ENCODE measurements at places on chromosomes 11 and 22.

- DNase-seq = peak; percentile 60
Observed at GRCh38 chr11:65180877-65181568, 705 bp upstream of the CAPN1 start.

- no peak for DNase-seq
Observed at GRCh38 chr11:72683782-72684200, 9.6 kb upstream of the PDE2A start.

GRCh38 chr22:32836280-32837123 lies 35.0 kb downstream of the TIMP3 start:
- no peak for DNase-seq

DNA sequence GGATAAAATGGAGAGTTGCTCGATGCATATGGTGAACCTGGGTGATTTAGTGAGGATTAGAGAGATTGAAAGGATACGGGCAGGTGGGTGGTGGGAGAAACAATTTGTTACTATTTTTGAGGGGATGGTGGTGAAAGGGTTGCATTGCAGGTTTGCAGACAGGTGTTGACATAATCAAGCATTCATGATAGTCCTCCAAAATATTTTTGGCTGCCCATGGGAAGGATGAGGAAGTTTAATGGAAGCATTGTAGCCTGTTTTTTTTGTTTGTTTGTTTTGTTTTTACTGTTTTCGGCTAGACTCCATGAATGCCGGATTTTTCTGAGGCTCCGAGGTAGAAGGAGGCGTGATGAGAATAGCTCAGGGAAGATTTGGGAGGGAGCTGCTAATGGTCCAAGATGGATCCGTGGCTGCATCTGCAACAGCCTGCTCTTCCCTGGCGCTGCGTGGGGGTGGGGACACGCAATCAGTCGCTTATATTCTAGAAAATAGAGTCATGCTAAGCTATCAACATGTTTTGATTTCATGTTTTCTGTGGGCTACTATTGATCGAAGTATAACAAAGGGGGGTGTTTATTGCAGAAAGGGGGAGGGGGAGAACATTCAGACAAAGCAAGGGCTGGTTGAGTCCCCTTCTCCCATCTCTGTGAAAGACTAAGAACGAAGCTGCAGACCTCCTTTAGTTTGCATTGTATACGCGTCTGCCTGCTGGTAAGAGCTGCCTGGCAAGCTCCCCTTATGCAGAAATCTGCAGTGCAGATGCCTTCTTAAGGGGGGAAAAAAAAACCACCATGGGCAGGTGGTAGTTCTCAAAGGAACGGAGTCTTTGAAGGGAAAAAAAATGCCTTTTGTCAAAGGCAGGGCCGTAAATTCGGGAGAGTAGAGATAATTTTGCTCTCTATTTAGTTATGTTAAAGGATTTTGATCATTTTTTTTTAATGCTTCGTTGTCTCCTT lies 1.0 kb downstream of the RTN3 start:
- no peak for DNase-seq

- DNase-seq = no peak
Observed at GRCh38 chr11:1928891-1929541, 9.5 kb downstream of the TNNT3 start.

GRCh38 chr11:91698845-91699244 lies 525.8 kb upstream of the FAT3 start:
- DNase-seq = no peak
